ENCODE measurements at places on chromosomes 1 and 21. TPM values are rescaled to one million over a fixed set of nuclear protein-coding genes. Genes with fewer than 3 reads are reported as not detected.
A peak's percentile ranks its signal among the peaks of the same experiment; 100 is the strongest.

Gene C1orf198
- 115 TPM for total RNA-seq

GRCh38 chr1:43634721-43635120 lies 15.2 kb upstream of the KDM4A start:
- no peaks in the 10 kb centered on the region for H3K36me3 ChIP-seq
- no peak overlapping the region for H3K4me3 ChIP-seq
- H3K27me3 ChIP-seq: no peaks in the 10 kb centered on the region
- no peaks in the 10 kb centered on the region for H3K4me1 ChIP-seq

DNA sequence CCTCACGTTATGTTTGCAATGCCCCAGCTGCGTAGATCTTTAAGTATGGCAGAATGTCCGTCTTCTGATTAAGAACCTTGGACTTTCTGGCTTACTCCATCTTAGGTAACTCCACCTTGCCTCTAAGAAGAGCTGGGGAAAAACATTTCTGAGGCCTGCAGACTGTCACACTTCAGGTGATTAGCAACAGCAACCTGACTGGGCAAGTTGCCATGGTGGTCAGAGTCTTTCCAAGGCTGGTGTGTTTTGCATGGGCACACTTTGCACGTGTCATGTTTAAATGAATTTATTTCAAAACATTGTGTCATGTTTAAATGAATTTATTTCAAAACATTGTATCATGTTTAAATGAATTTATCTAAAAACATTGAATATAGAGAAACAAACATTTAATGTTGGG lies 811 bp downstream of the KPRP start:
- DNase-seq: no peak
- H3K36me3 ChIP-seq: no peaks in the 10 kb centered on the region
- no peak overlapping the region for H3K4me3 ChIP-seq
- no peaks in the 10 kb centered on the region for H3K27me3 ChIP-seq

Gene GPR161
- 2.9 TPM for total RNA-seq

GRCh38 chr1:156106624-156107488 lies 7.7 kb upstream of the LMNA start:
- H3K27me3 ChIP-seq: no peaks in the 10 kb centered on the region
- H3K36me3 ChIP-seq: no peaks in the 10 kb centered on the region
- peak overlapping the region; percentile 95 for H3K27ac ChIP-seq
- peaks cover 62% of the 10 kb centered on the region for H3K4me1 ChIP-seq
- H3K4me3 ChIP-seq: no peak overlapping the region
- peak; percentile 73 for DNase-seq

DNA sequence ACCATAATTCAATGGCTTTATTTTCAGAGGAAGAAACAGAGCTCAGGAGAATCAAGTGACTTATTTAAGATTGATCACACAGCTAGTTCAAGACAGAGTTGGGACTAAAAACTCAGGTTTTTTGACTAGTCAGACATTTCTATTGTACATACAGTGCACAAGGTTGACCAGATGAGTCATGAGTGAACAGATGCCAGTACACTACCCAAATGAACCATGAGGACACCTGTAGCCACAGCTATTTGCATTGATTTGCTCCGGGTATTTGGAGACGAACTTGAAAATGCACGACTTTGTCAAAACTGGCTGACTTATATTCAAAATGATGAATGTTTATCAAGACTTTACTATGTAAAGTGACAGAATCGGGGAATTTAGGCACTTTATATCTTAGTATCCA lies 161.7 kb upstream of the ST6GALNAC5 start:
- no peak for DNase-seq
- H3K27me3 ChIP-seq: no peaks in the 10 kb centered on the region
- H3K36me3 ChIP-seq: no peaks in the 10 kb centered on the region
- no peak overlapping the region for H3K27ac ChIP-seq
- H3K4me3 ChIP-seq: no peak overlapping the region

GRCh38 chr1:165144757-165145397 lies 211.6 kb downstream of the LMX1A start:
- H3K36me3 ChIP-seq: no peaks in the 10 kb centered on the region
- no peaks in the 10 kb centered on the region for H3K27me3 ChIP-seq
- H3K4me1 ChIP-seq: no peaks in the 10 kb centered on the region
- H3K27ac ChIP-seq: no peak overlapping the region
- no peak overlapping the region for H3K4me3 ChIP-seq
- peak; percentile 62 for DNase-seq

Gene BRWD1
- 40.6 TPM for total RNA-seq

Gene SLC25A44
- total RNA-seq: 15.5 TPM

Gene SELE
- 0.11 TPM for total RNA-seq

Gene INSRR
- total RNA-seq: not detected

GRCh38 chr1:115865704-115866380 lies 24.9 kb upstream of the NHLH2 start:
- DNase-seq: no peak
- no peak overlapping the region for H3K4me3 ChIP-seq
- no peaks in the 10 kb centered on the region for H3K4me1 ChIP-seq

Gene ZC3H12A
- 13.5 TPM for total RNA-seq

Gene LHX8
- total RNA-seq: not detected

GRCh38 chr21:42387164-42387563 lies 8.7 kb downstream of the TMPRSS3 start:
- DNase-seq: no peak
- no peak overlapping the region for H3K27ac ChIP-seq
- no peaks in the 10 kb centered on the region for H3K36me3 ChIP-seq
- H3K4me1 ChIP-seq: no peaks in the 10 kb centered on the region

GRCh38 chr1:56491441-56491840 lies 87.9 kb downstream of the PLPP3 start:
- H3K27ac ChIP-seq: no peak overlapping the region
- no peak overlapping the region for H3K4me3 ChIP-seq

Measured in right atrium auricular region (tissue), 2 donors.